ENCODE measurements at places on chromosomes 6 and 20.
A peak's percentile ranks its signal among the peaks of the same experiment; 100 is the strongest.

- DNase-seq: no peak
These were observed 161.0 kb upstream of the LAMP5 start for GRCh38 chr20:9353180-9353915.

- no peak for DNase-seq
These were observed 62.3 kb upstream of the TRAF3IP2 start for GRCh38 chr6:111667931-111668330.

- DNase-seq: no peak
These were observed 108.6 kb upstream of the EYA4 start for GRCh38 chr6:133132466-133132971.

GRCh38 chr20:57805747-57806146, 95.9 kb upstream of the PMEPA1 start:
- DNase-seq: no peak

DNA sequence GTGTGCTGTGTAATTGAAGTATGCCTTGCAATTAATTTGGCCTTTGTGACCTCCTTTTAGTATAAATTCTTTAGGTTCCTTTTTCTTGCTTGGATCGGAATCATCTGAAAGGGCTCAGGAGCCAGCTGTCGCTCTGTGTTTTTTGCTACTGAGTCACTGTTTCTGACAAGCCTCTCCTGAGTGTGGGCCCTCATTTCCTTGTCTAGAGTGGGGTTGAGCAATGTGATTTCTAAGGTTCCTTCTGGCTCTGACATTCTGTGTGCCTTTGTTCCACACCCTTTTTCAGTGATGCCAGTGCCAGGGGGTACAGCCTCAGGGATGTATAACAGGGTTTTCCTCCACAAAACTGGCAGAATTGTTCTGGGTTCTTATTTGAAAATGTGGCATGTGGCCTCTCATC, 26.5 kb downstream of the DAAM2 start:
- no peak for DNase-seq

DNA sequence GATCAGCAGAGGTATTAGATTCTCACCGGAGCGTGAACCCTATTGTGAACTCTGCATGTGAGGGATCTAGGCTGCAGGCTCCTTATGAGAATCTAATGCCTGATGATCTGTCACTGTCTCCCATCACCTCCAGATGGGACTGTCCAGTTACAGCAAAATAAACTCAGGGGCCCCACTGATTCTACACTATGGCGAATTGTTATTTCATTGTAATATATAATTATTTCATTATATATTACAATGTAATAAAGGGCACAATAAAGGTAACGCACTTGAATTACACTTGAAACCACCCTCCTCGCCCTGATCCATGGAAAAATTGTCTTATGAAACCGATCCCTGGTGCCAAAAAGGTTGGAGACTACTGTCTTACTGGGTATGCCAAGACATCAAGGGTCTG, 18.6 kb downstream of the PRKN start:
- DNase-seq: no peak

GRCh38 chr6:42306439-42307140, 88.9 kb upstream of the MRPS10 start:
- no peak for DNase-seq

- DNase-seq: peak; percentile 48
These were observed 14.6 kb downstream of the CD40 start for GRCh38 chr20:46132705-46133120.

GRCh38 chr20:31829731-31830130, 10.6 kb downstream of the MYLK2 start:
- no peak for DNase-seq

- DNase-seq: no peak
These were observed 34.3 kb downstream of the COL12A1 start for GRCh38 chr6:75171567-75171966.

DNA sequence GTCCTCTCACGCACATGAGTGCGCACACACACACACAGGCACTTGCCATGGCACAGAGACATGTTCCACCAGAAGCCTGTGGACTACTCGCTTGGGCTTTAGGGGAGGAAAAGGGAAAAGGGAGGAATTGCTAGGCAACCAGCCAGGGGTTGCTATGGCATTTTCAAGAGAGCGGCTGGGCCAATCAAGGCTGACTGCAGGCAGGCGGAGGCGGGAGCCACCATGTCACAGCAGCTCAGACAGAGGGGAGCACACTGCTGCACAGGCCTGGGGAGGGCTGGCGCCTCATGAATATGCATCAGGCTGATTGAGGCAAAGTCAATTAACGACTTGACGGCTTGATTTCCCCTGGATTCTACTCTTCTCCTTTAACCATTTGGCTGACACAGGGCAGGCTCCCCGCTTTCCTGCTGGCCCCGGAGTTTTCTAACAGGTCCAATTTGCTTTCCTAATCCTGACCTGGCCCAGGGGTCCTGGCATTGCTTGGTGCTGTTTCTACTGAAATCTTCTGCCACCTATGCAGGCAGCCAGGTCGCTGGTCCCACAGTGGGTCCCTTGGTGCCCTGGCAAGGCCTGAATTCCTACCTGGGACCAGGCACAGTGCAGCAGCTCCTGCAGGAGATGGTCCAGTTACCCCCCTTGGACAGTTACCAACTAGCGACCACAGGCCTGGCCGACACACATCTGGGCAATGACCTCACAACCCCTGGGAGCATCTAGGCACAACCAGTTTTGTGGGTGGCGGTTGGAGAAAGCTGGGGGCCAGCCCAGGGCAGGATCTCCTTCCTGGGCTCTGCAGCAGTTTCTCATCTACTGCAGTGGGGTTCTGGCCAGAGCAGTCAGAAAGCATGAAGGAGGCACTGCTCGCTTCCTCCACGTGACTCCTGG, 52.1 kb downstream of the YTHDF1 start:
- no peak for DNase-seq

DNA sequence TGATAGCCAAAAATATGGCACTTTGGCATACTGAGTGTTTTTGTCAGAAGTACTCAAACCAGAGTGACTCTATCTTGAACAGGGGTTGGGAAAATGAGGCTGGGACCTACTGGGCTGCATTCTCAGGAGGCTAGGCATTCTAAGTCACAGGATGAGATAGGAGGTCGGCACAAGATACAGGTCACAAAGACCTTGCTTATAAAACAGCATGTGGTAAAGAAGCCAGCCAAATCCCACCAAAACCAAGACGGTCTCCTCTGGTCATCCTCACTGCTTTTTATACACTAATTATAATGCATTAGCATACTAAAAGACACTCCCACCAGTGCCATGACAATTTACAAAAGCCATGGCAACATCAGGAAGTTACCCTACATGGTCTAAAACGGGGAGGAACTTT, 985.1 kb downstream of the HACE1 start:
- DNase-seq: no peak

- no peak for DNase-seq
These were observed 56.1 kb upstream of the LAMP5 start for GRCh38 chr20:9458138-9458796.

- no peak for DNase-seq
These were observed 1.1 kb upstream of the RNF182 start for GRCh38 chr6:13923527-13924145.

DNA sequence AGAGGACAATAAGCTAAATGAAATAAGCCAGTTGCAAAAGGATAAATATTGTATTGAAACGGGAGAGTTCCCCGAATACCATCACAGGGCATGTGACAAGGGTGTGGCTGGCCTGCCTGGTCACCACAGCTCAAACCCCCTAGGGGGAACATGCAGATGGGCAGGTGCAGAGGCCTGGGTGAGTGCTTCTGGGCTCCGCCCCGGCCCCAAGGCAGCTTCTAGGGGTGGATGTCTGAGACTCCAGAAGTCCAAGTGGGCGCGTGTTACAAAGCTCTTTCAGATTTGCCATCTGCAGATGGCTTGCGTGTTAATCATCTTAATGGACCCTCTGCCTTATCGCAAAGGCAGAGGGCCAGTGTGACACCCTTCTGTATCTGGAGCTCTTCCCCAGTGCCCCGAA, 559.2 kb upstream of the IMPG1 start:
- no peak for DNase-seq

DNA sequence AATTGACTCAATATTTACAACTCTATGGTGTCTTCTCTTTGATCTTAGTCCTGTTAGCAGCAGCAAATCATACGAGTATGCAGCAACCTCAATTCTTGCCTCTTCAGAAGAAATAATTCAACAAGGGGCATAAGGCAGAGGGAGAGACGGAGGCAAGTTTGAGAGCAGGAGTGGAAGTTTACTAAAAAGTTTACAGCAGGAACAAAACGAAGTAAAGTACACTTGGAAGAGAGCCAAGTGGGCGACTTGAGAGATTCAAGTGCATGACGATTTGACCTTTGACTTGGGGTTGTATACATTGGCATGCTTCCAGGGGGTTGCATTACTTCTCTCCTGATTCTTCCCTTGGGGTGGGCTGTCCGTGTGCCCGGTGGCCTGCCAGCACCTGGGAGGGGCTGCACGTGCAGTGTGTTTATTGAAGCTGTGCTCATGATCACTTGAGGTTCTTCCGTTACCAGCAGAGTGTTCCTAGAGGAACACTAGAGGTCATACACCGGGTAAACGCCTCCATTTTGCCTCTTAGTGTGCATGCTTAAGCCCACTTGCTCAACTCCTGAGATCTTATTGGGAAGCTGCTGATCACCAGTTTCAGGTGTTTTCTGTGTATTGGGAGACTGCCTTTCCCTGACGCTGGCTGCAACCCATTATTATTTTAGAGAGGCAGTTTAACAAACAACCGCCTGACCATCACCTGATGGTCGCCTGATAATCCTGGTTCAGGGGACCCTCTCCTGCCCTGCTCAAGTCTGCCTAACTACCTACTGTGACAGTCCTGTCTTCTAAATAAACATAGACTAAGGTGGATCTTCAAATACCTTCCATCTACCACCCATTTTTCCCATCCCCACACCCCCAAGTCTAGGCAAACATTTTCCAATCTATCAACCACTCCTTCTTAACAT, 172.4 kb upstream of the MYLIP start:
- DNase-seq: no peak

- DNase-seq: no peak
These were observed 313.2 kb downstream of the HIVEP2 start for GRCh38 chr6:142631517-142632385.

- no peak for DNase-seq
These were observed 151.8 kb downstream of the VEGFA start for GRCh38 chr6:43921548-43922425.

DNA sequence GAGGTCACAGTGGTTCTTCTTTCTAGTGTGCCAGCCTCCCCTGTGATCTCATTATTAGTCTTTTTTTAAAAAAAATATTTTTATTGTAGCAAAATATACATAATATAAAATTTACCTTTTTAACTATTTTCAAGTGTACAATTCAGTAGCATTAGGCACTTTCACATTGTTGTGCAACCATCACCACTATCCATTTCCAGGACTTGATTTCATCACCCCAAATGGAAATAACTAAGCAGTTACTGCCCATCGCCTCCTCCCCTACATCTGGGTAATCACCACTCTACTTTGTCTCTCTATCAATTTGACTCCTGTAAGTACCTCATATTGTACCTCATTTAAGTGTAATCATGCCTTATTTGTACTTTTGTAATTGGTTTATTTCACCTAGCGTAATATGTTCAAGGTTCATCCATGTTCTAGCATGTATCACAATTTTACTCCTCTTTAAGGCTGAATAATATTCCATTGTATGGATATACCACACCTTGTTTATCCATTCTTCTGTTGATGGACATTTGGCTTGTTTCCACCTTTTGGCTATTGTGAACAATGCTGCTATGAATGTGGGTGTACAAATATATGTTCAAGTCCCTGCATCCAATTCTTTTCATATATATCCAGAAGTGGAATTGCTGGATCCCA, 68.6 kb upstream of the FYN start:
- no peak for DNase-seq

DNA sequence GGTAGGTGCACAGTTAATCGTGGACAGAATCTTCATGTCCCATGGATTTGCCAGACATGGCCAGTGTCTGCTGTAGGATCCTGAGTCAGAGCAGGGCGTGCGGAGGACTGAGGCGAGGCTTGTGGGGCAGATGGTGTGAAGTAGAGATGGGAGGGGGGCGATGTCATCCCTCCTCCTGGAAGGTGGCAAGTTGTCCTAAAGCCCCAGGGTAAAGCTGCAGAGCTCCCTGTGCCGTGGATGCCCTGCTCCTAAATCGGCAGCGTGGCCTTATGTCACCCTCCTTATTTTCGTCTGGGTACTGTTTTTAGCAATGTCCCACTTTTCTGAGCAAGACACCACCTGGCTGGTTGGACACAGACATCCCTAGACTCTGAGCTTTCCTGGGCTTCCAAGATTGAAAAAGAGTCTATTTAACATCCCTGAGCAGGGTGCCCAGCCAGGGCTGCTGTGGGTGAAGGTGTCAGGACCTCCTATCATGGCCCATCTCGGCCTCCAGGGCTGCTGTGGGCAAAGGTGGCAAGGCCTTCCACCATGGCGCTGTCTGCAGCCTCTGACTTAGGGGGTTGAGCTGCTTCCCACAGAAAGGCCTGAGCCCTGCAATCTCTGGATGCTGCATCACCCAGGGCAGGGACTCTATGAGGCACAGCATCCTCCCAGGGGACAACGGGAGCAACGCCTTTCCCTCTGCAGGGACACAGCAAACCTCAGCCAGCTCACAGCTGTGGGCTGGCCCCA, 145.4 kb downstream of the TTLL2 start:
- DNase-seq: no peak

DNA sequence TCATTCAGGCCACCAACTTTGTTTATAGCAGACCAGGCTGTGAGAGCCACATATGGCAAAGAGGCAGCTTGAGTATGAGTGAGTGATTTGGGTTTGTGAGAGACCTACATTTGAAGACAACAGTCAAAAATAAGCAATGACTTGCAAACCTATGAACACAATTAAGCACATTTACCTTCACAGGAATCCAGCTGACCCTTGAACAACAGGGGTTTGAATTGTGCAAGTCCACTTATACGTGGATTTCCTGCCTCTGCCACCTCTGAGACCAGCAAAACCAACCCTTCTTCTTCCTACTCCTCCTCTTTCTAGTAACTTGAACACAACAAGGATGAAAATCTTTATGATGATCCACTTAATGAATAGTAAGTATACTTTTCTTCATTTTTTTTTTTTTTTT, 10.1 kb downstream of the RTN4IP1 start:
- DNase-seq: no peak

GRCh38 chr6:112522587-112522986, 175.5 kb downstream of the RFPL4B start:
- no peak for DNase-seq

GRCh38 chr6:35086636-35087360, 54.3 kb downstream of the TCP11 start:
- no peak for DNase-seq

GRCh38 chr6:6384520-6384919, 64.1 kb upstream of the F13A1 start:
- DNase-seq: no peak

DNA sequence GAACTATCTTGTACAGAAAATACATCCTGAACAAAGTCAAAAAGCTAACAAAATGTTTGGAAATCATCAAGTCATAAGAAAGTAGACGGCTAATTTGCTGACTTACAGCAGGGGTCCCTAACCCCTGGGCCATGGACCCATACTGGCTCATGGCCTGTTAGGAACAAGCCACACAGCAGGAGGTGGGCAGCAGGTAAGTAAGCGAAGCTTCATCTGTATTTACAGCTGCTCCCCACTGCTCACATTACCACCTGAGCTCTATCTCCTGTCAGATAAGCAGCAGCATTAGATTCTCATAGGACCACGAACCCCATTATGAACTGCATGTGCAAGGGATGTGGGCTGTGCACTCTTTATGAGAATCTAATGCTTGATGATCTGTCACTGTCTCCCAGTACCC, 115.5 kb downstream of the CDK19 start:
- DNase-seq: no peak

GRCh38 chr6:25263657-25264056, 15.5 kb upstream of the CARMIL1 start:
- DNase-seq: no peak

GRCh38 chr6:26064619-26065257, 22.5 kb upstream of the HFE start:
- no peak for DNase-seq

GRCh38 chr6:47377971-47378370, 68.3 kb upstream of the TNFRSF21 start:
- no peak for DNase-seq

Data from stimulated activated CD4-positive, alpha-beta T cell treated with anti-CD3 and anti-CD28 coated beads, Interleukin-1b, Interleukin-23, amount 100 ng/mL, for 4 hours (primary cell).